Spinal cord (tissue), 10 donors: ENCODE measurements at places on chromosomes 3 and 15. TPM values are rescaled to one million over a fixed set of nuclear protein-coding genes. Genes with fewer than 3 reads are reported as not detected.

Gene MORC1
- polyA plus RNA-seq: 0.08 TPM

Gene SRGAP3
- polyA plus RNA-seq: 71.7 TPM

Gene ANKUB1
- polyA plus RNA-seq: 1.7 TPM

Gene DCBLD2
- polyA plus RNA-seq: 27.9 TPM

Gene P2RY12
- polyA plus RNA-seq: 110 TPM

Gene DUOX1
- polyA plus RNA-seq: 7.1 TPM

Gene ADAMTSL3
- 3.6 TPM for polyA plus RNA-seq

Gene AMOTL2
- polyA plus RNA-seq: 64.7 TPM

Gene LMAN1L
- 0.29 TPM for polyA plus RNA-seq

Gene GLDN
- polyA plus RNA-seq: 4.4 TPM

Gene PRRT3
- 15.5 TPM for polyA plus RNA-seq

Gene FETUB
- polyA plus RNA-seq: not detected

Gene UBE2E1
- polyA plus RNA-seq: 182 TPM

Gene SLC25A20
- 21.3 TPM for polyA plus RNA-seq

Gene USP13
- 10.4 TPM for polyA plus RNA-seq

Gene SUSD5
- polyA plus RNA-seq: 4.9 TPM

Gene FEZF2
- polyA plus RNA-seq: not detected

Gene PATL2
- 0.71 TPM for polyA plus RNA-seq

Gene NR2E3
- polyA plus RNA-seq: 0.86 TPM

Gene UROC1
- polyA plus RNA-seq: 0.29 TPM

Gene GUCA1C
- polyA plus RNA-seq: not detected

Gene BCHE
- 58.8 TPM for polyA plus RNA-seq

Gene MGLL
- polyA plus RNA-seq: 41.9 TPM

Gene SOX14
- 0.92 TPM for polyA plus RNA-seq

Gene SPPL2A
- polyA plus RNA-seq: 41.5 TPM

Gene LEKR1
- 1.9 TPM for polyA plus RNA-seq
